NT2/D1 (cell line): ENCODE measurements at places on chromosomes 5 and 9.

DNA sequence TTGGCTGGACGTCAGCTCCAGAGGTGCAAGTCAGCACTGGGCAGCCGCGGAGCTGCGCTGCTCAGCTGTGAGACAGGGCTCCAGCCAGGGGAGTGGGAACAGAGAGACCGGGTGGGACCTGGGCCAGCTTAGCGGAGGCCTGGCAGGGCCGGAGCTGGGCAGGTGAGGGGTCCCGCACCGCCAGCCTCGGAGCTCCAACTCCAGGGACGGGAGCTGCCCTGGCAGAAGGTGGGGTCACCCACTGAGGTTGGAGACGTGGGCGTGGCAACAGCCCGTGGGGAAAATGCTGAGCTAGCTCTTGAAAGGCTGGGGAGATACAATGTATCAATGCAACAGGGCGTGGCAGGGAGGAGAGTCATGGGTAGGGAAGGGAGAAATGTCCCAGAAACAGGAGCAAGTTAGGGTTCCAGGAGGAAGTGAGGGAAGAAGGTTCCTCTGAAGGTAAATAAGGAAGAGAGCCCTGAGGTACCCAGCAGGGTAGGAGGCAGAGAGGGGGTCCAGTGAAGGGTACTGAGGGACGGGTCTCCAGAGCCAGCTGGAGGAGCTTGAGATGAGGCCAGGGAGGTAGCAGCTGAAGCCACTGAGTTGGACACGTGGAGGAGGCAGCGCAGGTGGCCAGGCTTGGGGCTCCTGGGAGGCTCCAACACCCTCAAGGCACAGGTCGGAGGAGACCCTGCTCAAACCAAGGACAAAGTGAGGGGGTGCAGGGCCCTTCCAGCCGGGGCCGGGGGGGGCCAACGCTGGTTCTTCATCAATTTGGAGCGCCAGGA lies 736 bp upstream of the NKD2 start:
- no peak for DNase-seq

DNA sequence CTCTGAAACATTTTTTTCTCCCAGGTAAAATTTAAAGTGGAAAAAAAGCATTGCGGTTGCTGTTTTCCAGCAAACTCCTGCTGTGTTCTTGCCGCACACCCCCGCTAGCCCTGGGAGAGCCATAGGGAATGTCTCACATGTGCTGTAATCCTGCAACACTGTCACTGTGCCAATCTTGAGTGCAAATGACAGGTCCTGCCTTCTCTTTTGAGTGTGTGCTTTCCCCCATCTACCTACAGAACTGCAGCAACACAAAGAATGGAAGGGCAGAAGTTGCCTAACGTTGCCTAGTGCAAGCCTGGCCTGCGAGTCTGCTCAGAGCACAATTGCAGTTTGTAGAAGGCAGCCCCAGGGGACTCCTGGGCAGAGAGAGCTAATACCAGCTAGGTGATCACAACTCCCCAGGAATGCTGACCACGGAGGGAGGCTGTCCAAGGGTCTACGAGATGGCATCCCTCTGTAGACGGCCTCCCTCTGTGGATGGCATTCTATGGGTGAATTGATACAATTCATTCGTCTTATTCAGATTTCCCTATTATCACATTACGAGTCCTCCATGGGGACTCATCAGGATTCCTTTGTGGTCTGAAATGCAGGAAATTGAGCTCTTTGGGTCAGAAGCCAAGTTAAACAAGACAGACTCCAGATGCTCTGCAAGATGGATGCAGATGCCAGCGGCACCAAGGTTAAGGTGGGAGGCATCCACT lies 172.6 kb upstream of the S1PR3 start:
- no peak for DNase-seq

DNA sequence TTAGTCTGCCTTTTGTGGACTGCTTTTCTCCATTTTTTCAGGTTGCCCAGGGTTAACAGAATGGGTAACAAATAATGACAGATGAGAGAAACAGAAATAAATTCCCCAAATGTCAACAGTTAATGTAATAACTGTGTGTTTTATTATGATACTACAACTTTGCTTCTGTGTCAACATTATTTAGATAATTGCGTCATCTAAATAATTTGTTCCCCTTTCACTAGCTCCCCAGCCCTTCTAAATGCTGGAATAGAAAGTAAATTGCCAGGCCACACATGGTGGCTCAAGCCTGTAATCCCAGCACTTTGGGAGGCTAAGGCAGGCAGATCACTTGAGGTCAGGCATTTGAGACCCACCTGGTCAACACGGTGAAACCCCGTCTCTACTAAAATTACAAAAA lies 53.5 kb downstream of the RNF38 start:
- DNase-seq = no peak

- DNase-seq = no peak
These were observed 68.1 kb upstream of the FBXL7 start for GRCh38 chr5:15431923-15432322.

DNA sequence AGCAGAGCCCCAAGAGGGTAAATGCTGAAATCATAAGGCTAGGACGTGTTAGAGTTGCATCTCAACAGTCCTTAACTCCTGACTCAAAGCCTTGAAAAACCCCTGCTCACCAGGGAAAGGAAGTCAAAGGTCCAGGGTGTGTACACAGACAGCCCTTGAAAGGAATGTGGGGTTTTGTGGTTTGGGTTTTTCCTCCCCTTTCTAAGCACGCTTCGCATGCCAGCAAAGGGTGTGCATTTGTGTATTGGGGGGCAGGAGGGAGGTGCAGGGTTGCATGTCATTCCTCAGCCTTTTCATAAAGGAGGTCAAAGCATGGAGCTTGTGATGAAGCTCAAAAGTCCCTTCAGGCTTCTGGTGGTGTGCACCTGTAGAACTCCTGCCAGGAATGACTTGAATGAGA lies 17.3 kb upstream of the XPA start:
- DNase-seq = no peak

- DNase-seq = no peak
These were observed 236.9 kb downstream of the CD180 start for GRCh38 chr5:66959653-66960052.

DNA sequence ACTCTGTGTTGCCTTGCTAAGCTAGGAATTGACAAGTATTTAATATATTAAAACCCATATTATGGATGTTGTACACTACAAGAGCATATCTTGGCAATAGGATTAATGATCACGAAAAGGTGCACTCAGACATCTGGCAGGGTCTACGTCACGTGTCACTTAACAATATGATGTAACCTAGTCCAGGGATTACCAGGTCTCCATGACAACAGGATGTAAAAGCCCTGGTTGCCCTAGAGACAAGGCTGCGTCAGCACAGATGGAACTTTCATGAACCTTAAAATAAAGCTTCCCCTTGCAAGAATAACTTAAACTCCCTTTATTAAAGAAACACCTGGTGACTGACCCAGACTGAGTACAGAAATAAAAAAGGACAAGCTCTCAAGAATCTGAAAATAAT lies 717.8 kb downstream of the CDH18 start:
- no peak for DNase-seq

GRCh38 chr9:120742951-120743416 lies 28.7 kb upstream of the MEGF9 start:
- DNase-seq = peak; percentile 25

GRCh38 chr5:168467755-168468330 lies 18.4 kb upstream of the RARS1 start:
- DNase-seq = no peak

DNA sequence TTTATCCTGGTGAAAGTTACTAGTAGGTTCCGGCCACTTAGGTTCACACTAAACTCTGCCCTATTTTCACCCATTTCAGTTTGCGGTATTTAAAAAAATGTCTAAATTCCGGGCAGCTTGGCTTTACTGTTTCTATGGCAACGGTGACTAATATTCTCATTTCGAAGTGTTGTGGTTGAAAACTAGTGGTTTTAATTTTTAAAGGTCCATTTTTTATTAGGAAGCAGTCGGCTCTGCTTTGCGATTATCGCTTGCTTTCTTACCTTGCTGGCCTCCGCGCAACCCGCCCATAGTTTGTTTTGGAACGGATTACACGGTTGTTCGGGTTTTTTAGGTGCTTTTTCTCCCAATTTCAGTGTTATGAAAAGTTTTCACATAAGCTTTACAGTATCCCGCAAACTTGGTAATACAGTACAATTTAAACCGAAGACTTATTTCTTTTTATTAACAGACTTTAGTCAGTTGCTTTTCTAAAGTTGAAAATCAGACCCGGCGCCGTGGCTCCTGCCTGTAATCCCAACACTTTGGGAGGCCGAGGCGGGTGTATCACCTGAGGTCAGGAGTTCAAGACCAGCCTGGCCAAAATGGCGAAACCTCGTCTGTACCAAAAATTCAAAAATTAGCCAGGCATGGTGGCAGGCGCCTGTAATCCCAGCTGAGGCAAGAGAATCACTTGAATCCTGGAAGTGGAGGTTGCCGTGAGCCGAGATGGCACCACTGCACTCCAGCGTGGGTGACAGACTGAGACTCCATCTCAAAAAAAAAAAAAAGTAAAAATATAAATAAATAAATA lies 1.6 kb downstream of the KDM4C start:
- no peak for DNase-seq

- DNase-seq = no peak
These were observed 90.3 kb upstream of the CCNH start for GRCh38 chr5:87503004-87503403.

DNA sequence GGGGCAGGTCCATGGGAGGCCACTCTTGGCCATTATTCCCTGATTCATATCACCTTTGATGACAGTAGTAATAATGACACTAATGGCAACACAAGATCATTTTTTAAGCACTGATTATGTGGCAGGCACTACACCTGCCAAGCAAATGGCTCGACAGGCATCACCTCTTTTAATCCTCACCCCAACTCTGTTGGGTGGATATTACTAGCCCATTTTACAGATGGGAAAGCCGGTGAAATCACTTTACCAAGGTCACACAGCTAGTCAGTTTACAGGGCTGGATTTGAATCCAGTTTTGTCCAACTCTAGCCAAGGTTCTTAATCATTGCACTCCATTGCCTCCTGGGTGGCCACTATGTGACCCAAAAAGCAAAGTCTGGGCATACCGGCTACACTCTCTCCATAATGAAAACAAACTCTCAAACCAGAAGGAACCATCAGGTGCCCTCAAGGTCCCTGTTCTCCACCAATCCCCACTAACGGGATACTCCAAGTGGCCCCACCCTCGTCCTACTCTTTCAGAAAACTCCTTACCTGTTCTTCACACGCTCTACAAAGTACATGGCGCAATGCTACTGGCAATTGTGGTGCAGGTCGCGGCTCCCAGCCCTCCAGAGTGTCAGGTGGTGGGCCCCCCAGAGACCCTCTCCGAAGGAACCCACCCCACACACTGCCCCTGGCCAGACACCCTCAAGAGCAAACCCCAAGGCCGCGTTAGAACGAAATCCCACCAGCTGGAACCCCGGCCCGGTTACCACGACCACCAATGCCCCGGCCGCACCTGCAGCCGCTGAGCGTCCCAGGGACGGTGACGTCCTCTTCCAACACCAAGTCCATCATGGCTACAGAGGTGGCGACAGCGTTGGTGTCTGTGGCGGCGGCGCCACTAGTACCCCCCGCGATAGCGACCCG lies 572 bp downstream of the CDK5RAP2 start:
- DNase-seq = no peak

DNA sequence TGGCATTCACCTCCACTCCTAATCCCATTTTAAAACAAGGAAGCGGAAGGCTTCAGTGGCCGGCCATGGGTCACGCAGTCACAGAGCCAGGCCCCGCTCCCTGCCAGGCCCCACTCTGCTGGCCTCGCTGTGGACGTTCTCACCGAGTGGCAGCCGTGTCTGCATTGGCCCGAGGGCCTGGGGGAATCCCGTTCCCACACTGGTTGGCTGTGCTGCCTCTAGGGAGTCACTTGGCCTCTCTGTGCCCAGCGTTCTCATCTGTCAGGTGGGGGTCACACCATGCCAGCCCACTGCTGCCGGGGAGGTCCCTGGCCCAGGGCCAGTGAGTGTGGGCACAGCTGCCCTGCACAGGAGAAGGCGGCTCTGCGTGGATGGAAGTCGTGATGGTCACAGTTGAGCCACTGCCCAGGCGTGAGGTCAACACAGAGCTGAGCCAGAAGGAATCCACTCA lies 13.4 kb upstream of the SLC9A3 start:
- no peak for DNase-seq

- no peak for DNase-seq
These were observed 25.7 kb upstream of the IL9 start for GRCh38 chr5:135921388-135921787.

DNA sequence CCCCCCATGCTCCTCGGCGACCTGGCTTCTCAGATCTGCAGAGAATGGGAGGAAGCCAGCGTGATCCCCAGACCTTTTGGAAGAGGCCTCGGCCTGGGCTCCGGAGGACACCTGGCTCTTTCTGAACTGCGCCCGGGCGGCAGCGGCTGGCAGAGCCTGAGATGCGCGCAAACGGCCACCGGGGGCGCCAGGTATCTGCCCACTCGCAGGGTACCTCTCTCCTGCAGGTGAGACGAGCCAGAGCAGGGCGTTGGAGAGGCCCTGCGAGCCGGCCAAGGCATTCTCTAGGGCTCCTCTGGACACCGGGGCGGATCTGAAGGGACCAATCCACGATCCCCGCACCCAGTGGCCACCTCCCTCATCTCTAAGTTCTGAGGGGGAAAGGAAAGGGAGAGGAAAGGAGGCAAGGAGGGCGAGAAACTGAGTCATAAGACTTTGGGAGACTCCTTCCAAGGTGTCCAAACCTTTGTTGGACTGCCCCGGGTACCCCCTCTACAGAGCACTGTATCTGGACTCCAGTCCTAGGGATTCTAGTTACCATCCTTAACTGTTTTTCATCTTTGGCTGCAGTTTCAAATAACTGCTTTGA lies 55.0 kb upstream of the SLC46A2 start:
- DNase-seq = peak; percentile 13

GRCh38 chr9:27528886-27529315 lies 713 bp downstream of the MOB3B start:
- DNase-seq = peak; percentile 40

- no peak for DNase-seq
These were observed 9.2 kb upstream of the BICD2 start for GRCh38 chr9:92773810-92774209.

DNA sequence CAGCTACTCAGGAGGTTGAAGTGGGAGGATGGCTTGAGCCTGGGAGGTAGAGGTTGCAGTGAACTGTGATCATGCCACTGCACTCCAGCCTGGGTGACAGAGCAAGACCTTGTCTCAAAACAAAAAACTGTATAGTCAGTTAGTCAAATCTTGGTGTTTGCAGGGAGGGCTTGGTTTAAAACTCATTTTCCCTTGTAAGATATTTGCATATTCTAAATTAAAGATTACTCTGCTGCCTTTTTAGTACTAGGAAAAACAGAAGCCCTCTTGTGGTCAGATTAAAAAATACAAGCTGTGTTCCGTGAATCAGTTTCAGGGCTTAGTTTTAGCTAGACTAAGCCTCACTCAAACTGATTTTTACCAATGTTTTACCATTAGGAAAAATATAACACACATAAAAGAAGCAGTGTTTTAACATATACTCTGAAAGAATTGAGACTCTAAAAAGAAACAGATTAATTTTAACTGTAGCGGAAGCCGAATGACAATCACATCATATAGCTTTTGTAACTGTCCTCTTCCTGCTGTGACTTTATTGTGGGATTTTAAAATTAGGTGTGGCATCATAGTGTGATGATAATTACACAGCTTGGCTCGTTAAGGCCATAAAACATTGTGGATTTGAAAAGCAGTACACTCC lies 84.9 kb upstream of the BASP1 start:
- no peak for DNase-seq

GRCh38 chr5:15752663-15753285 lies 252.8 kb downstream of the FBXL7 start:
- DNase-seq = no peak
